ENCODE measurements at places on chromosomes 2 and 18.

DNA sequence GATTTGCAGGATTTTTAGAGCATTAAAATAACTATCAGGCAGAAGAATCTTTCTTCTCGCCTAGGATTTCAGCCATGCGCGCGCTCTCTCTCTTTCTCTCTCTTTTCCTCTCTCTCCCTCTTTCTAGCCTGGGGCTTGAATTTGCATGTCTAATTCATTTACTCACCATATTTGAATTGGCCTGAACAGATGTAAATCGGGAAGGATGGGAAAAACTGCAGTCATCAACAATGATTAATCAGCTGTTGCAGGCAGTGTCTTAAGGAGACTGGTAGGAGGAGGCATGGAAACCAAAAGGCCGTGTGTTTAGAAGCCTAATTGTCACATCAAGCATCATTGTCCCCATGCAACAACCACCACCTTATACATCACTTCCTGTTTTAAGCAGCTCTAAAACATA, 137.0 kb downstream of the MEIS1 start:
- no peak for DNase-seq

GRCh38 chr2:221610675-221611074, 38.6 kb upstream of the EPHA4 start:
- no peak for DNase-seq

DNA sequence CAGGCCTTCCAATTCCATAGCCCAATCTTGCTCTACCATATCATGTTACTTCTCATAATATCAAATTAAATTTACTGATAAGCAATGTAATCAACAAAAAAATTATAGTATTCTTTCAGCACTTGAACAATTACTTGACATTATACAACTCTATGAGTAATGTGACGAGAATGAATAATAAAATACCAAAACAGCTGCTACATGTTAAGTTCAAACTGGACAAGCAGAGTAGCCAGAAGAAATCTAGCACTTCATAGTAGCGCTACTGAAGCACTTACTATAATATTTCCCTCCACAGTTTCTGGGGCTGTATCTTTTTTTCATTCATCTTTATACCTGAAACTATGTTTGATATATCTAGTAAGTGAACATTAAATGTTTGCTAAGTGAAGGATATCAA, 14.9 kb downstream of the PPP3R1 start:
- DNase-seq = no peak

DNA sequence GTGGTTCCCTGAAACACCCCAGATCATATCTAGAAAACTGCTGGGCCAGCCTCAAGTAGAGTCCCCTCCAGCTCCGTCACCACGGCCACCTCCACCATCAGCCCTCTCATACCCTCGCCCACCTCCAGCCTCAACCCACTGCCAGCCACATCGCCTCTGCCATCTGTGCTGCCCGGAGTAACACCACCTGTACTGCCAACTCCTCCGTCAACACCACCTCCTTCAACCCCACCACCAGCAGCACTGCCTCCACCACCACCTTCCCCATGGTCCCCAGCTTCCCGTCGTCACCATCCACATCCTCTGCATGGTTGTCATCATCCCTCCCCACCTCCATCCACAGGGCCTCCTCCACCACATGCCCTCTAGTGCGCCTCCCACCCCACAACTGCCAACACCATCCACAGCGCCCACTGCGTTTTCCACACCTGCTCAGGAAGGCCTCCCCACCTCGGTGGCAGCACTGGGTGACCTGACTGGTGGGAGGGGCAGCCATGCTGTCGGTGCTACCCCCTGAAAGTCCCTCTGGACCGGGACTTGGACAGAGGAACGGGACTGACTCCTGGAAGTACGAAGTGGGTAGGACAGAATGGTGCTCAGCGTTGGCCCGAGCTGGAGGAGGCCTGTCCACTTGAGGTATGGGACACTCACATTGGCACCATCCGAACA, 1.6 kb downstream of the SNED1 start:
- no peak for DNase-seq

DNA sequence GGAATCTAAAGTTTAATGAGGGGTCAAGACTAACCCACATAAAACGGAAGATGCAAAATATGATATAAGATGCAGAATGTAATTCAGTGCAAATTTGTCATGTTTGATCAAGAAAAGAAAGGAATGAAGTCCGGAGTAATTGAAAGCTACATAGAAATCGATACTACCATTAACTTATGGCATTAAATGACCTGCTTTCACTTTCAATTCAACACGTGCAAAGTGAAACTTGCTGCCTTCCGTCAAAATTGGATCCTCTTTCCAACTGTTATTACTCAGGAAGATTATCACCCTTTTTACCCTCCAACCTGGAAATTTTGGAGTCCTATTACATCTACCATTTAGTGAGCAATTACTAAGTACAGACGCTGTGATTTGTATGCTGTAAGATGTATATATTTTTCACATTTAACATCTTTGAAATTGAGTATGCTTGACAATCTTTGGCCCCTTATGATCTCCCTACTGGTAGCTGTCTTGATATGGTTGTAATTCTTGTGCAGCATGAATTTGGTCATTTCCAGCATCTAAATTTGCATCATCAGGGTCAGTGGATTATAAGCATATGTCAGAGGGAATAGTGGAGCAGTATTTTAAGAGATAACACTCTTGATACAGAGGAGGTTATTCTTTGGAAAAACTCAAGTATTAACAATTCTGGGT, 18.6 kb downstream of the UNC80 start:
- no peak for DNase-seq

GRCh38 chr2:207952564-207953345, 72.6 kb downstream of the PLEKHM3 start:
- no peak for DNase-seq

DNA sequence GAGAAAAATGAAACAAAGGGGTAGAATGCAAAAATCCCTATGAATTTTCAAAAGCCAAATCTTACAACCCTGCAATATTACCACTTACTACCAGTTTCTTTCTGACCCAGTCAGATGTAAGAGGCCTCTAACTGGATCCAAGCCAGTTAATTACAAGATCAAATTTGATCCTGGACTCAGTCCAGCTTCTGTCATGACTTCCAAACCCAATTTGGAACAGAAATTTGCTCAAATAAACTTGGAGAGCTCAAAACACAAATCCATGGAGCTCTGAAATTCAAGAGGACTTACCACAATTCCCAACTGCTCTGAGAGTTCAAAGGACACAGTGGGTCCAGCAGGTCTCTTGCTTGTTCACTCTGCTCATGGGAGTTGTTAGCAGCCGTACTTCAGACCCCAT, 1271.7 kb upstream of the SLC39A10 start:
- no peak for DNase-seq

DNA sequence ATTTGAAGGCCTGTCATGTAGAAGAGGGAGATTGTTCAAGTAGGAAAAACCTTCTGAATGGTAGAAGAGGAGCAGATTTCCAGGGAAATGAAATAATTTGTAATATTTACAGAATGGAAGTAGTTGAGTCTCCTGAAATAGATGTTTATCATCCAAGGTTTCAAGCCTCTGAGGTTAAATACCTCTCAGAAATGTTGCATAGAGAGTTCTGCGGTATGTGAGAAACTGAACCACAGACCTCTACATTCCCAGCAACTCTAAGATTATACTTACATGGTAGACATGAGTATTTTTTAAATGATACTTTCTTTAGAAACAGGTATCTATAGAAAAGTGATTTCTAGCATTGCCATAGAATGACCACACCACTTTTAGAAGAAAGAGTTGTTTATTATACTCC, 379.8 kb upstream of the FANCL start:
- DNase-seq = no peak

DNA sequence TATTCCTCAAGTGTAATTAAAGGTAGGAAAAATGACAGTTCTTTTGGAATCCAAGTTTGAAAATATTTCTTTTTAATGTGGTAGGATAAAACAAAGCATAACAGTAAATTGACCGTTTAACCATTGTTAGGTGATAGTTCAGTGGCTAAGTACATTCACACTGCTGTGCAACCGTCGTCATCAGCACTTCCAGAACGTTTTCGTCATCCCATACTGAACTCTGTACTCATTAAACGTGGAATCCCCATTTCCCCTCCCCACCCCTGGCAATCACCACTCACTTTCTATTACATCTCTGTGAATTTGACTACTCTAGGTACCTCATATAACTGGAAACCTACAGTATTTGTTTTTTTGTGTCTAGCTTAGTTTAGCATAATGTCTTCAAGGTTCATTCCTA, 32.9 kb upstream of the FZD5 start:
- no peak for DNase-seq

GRCh38 chr2:81396417-81397019, 1092.0 kb upstream of the LRRTM1 start:
- no peak for DNase-seq

DNA sequence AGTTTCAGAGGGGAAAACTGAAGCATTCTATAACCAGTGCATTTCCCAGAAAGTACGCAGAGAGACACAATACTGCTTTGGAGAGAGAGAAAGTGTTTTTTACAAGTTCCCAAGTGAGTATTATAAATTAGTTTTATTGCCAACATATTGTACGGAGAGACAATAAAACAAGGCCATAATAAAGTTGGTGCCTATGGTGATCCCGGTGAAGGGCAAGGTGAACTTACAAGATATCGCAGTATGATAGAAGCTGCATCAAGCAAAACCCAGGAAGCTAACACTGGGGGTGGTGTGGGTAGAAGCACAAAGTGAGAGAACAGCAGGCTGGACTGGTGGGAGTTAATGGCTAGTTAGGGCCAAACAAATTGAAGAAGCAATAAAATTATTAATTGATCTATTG, 7.5 kb downstream of the TMSB10 start:
- no peak for DNase-seq

DNA sequence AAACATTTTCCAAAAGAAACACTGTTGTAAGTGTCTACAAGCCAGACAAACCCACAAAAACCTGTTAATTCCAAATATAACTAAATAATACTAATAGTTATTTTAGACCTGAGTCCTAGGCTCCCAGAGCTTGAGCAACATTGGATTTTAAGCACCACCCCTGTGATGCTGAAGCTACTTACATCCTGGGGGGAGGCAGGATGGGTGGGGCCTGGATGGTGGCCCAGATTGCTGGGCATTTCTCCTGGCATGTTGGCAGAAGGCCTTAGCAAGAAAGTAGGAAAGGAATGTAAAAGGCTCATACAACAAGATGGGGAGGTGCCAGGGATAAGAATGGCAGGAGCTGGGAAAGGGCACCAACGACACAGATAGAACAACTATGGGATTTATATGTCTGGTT, 50.7 kb upstream of the OTX1 start:
- DNase-seq = no peak

GRCh38 chr18:8461544-8461943, 147.7 kb upstream of the RAB12 start:
- DNase-seq = no peak

- DNase-seq = no peak
Observed at GRCh38 chr2:112661656-112662305, 16.0 kb downstream of the SLC20A1 start.

- no peak for DNase-seq
Observed at GRCh38 chr2:199841409-199841808, 9.6 kb downstream of the FTCDNL1 start.

DNA sequence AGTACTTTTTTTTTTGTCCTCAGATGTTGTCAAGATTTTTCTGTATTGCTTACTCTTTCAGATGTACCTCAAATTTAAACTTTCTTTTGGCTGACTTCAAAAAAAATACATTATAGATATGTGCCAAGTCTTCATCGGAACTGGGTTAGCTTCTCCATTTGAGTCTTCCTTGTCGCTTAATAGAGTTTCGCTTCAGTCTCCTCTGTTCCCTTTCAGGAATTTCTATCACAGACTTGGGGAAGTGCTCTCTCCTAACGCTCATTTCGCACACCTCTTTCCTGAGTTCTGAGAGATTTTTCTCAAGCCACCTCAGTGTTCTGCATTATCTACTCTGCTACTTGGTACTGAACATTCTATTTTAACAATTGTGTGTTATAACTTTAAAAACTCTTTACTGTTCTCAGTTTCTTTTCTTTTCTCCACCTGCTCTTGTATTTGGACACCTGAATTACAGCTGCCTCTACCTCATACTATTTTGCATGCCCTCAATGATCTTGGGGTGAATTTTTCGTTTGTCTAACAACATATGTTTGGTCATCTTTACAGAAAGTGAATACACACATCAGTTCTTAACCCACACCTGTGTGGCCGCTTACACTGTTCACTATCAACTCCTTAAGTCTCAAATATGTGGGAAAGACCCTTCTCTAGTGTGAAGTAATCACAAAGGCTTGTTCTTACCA, 16.5 kb downstream of the PTPN2 start:
- DNase-seq = no peak

DNA sequence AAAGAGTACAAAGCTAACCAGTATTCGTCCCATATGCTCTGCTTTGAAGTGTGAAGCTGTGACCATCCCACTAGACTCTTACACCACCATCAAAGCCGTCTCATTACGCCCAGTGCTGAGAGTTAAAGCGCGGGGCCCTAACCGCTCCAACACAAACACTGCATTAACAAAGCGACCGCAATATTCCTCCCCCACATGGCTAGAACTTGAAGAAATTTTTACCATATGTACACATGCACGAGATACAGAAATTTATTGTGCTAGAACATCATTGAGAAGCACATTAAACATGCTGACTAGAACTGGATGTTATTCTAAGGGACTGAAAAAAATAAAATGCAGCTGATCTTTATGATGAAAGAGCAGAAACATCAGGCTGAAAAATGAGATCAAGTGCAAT, 20.5 kb downstream of the FTCDNL1 start:
- DNase-seq = no peak

DNA sequence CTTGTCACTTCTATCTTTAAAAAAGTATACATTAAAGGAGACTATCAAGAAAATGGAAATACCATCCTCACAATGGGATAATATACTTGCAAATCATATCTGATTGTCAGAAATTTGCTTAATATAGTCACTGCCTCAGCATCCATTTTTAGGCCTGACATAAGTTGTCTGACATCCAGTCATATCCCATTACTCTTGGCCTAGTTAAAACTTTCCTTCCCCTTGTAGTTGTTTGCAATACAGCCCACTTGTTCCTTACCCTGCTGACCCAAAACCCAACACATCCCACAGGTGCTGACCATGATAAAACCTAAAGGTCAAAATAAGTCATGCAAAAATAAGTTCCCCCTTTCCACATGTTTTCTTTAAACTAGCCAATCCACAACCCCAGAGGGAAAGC, 3.6 kb upstream of the ARHGEF33 start:
- no peak for DNase-seq

- DNase-seq = no peak
Observed at GRCh38 chr2:189190685-189191084, 11.1 kb upstream of the COL5A2 start.

DNA sequence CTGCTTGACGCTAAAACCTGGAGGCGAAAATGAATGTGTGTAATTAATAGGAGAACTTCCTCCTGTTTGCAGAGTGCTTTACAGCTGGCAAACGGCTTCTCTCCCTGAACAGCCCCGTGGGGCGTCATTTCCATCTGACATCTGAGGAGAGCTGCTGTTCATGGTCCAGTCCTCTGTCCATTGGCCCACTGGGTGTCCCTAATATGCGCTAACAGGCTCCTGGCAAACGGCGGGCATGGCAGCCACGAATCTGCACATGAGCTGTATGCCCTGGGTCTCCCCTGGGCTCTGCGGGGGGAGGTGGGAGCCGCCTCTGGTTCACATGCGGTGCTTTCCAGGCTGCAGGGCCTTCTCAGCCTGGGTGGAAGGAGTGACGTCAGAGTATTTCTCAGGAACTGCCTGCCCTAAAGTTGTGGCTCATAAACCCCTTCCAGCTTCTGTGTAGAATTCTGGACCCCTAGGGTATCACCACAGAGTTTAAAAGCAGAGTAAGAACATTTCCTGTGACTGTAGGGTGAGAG, 73.2 kb downstream of the LRRFIP1 start:
- DNase-seq = peak; percentile 55

GRCh38 chr18:34951625-34952379, 89.4 kb upstream of the MAPRE2 start:
- DNase-seq = no peak

GRCh38 chr18:37676276-37676675, 110.7 kb upstream of the CELF4 start:
- no peak for DNase-seq

Data from activated naive CD8-positive, alpha-beta T cell treated with anti-CD3 and anti-CD28 coated beads, Interleukin-2, amount 10 ng/mL, durations not matched to agents 7 days and 5 days (primary cell).